ENCODE measurements at places on chromosomes 11 and 22. TPM values are rescaled to one million over a fixed set of nuclear protein-coding genes. Genes with fewer than 3 reads are reported as not detected.

DNA sequence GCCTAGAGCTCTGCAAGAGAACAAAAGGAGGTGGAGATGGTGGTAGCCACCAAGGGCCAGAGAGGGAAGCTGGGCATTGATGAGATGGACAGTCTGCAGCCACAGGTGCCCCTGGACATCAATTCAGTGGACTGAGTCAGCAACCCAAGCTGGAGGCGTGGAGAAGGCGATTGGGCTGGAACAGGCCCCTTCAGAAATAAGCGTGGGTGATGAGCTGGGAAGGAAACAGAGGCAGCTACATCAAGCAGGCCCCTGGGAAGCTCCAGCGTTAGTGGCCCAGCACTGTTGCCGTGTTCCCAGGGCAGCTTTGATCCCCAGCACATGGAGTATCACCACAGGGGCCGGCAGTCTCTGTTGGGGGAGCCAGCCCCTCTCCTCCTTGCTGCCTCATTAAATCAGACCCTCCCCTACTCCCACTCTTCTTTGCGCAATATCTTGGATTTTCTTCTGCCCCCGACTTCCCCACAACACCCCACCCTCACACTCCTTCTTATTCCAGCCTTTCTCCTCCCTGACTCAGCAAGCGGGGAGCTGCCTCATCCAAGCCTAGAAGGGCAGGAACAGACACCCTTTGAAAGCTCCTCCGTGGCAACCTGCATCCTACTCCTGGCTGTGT lies 31.7 kb upstream of the OAF start:
- peaks cover 20% of the 10 kb centered on the region for H3K27me3 ChIP-seq
- H3K36me3 ChIP-seq: no peaks in the 10 kb centered on the region
- no peak overlapping the region for H3K27ac ChIP-seq
- H3K4me3 ChIP-seq: no peak overlapping the region
- no peak for DNase-seq

GRCh38 chr11:81942646-81943045 lies 791.0 kb downstream of the FAM181B start:
- DNase-seq: no peak
- H3K27ac ChIP-seq: no peak overlapping the region
- H3K4me1 ChIP-seq: no peaks in the 10 kb centered on the region

The AP1B1 gene
- 57.9 TPM for total RNA-seq

The NPTXR gene
- 6.4 TPM for total RNA-seq

The TSPAN18 gene
- total RNA-seq: 1.3 TPM

The CLCF1 gene
- total RNA-seq: 0.93 TPM

DNA sequence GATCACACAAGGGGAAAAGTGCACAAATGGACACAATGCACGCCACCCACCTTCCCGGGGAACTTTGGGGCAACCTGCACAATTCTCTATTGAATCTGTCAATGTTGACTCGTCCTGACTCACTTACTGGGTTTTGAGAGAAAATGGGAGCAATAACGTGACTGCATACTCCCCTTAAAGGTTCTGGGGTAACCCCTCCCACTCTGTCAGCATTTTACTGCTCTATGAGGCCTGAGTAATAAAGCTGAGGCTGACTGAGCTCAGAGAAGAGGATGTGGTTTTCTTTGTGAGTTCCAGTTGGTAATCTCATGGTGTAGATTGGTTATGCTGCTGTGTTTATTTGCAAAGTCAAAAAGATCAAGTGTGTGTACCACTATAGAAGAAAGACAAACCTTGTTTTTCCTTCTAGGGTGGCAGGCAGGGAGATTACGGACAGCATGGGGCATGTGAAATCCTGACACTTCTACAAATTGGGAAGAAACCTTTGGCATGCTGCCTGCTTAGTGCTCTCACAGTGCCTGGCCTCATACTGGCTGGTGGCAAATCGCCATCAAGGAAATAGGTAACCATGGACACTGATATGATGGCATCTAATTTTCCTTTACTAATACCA lies 16.1 kb upstream of the APOA1 start:
- peak; percentile 80 for DNase-seq
- peaks cover 12% of the 10 kb centered on the region for H3K36me3 ChIP-seq
- H3K4me3 ChIP-seq: peak overlapping the region; percentile 84
- no peaks in the 10 kb centered on the region for H3K27me3 ChIP-seq
- H3K4me1 ChIP-seq: peaks cover 51% of the 10 kb centered on the region
- peak overlapping the region; percentile 93 for H3K27ac ChIP-seq

The MAML2 gene
- 30.5 TPM for total RNA-seq

The NPAS4 gene
- not detected for total RNA-seq
